ENCODE measurements at places on chromosomes 4 and X.

- no peak for DNase-seq
Measured at GRCh38 chrX:11666952-11667685, 1.4 kb upstream of the ARHGAP6 start.

DNA sequence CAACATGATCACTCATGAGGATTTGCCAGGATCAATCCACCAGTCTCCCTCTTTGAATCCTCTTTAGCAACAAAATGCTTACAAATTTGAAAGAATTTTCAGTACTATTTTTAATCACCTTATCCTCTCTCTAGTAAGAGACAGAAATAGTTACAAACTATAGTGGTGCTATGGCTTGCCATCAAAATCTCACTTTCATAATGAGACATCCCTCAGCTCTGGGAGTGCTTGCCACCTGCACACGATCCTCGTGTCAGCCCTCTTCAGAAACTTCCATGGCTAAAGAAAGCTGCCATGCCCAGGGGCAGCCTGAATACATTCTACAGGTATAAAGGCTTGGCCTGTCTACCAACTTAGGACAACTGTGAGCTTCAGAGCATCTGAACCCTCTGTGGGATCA lies 5.1 kb upstream of the DHX15 start:
- no peak for DNase-seq

GRCh38 chr4:68271851-68272357 lies 26.4 kb upstream of the TMPRSS11B start:
- peak; percentile 39 for DNase-seq

DNA sequence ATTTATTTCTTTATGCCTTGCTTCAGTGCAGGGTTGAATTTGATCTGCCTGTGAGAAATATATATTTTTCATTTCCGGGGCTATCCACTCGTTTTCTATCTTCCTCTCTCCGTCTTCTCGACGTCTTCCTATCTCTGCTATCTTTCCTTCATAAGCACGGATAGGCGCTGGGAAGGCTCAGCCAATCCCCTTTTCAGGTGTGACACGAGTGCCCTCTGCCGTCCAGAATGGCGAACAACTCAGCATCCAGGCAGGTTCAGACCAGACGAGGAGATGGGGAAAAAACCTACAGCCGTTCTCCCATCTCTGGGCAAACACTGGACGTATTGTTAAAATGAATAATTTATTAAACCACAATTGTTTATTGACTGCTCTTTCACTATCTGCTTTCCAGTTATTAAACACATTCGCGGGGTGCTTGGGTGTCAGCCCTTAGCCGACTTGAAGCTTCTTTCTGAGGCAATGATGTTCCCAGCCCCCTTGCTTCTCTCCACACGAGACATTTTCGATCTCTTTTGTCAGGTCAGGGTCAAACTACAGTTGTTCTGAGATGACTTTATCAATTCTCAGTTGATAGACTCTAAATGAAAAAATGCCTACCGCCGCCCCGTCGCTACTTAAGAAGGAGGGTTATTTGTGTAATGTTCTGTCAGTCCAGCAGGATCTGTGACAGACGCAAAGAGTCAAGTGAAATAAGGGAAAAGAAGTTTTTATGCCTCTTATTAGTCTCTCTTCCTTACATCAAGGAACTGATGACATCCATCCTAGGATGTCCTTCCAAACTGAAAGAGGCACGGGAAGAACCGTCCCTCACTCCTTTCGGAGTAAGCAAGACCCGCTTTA lies 96.3 kb upstream of the NOCT start:
- DNase-seq, result peak; percentile 75

GRCh38 chrX:120144178-120144844 lies 14.1 kb upstream of the RHOXF2 start:
- DNase-seq, result no peak

GRCh38 chr4:26905172-26905571 lies 44.5 kb downstream of the STIM2 start:
- DNase-seq, result no peak
